Activated CD8-positive, alpha-beta memory T cell treated with anti-CD3 and anti-CD28 coated beads for 1 hour (primary cell): ENCODE measurements at places on chromosomes 1 and 21.

DNA sequence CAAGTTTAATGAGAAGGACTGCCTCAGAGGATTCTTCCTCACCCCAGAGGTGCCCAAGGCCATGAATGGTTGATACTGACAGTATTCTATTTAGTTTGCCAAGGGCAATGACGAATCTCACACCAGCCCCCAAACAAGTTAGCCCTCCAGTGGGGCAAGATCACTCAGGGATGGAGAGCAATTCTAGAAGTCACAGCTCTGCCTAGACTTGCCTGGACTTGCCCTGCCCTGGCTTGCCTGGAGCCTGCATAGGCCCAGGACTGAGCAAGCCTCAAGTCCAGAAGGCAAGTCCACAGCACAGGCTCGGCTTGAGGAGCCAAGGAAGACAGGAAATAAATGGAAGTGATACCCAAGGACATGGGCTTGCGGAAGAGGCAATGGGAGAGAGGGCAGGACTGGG, 39.5 kb upstream of the RGS16 start:
- no peak for DNase-seq

DNA sequence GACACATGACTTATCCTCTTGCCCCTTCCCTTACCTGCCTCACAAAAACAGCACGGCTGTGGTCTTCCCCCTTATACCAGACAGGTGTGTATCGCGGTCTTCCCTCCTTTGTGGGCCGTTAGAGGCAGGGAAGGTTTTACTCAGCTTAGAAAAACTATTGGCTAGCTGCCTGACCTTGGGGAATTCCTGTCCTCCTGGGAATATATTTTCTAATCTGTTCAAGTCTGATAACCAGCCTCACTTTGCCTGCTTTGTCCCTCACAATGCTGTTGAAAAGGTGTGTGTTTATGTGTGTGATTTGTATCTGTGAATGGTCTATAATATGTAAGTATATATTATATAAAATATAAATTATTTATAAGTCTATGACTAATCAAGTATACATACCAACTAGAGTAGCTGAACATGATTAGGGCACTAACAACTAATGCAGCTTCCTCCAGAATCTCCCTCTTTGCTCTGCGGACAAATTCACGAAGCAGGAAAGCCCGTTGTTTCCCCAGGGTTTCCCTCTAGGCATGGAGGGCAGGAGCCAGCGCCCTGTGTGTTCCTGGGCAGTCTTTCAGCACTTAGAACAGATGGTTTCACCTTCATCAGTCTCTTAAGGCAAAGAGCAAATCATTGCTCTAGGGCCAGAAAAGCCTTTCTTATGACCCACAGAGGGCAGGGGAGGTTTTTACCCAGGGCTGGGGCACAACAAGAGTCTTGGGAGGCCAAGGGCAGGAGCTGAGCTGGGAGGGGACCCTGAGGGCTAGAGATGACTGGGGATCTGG, 25.6 kb downstream of the SLC26A9 start:
- no peak for DNase-seq

- no peak for DNase-seq
Measured at GRCh38 chr1:232655028-232655745, 25.3 kb upstream of the SIPA1L2 start.

- DNase-seq: no peak
Measured at GRCh38 chr1:32947669-32948389, 16.8 kb downstream of the RNF19B start.

DNA sequence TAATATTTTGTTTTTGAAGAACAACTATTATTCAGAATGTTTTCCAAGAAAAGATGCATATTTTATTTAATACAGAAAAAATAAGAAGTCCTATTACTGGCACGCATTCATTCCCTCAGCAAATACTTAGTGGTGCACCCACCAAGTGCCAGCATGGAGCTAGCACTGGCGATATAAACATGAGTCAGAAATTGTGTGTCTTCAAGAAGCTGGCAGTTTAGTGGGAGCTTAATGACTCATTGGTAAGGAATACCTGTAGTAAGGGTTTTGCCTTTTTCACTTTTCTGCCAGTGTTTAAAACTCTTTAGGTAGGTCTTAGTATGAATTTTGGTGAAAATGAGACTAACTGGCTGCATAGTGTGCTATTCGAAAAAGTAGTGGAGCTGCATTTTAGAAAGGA, 6.3 kb downstream of the MAGI3 start:
- DNase-seq: no peak

GRCh38 chr1:1325288-1326074, 879 bp downstream of the CPTP start:
- DNase-seq: no peak

DNA sequence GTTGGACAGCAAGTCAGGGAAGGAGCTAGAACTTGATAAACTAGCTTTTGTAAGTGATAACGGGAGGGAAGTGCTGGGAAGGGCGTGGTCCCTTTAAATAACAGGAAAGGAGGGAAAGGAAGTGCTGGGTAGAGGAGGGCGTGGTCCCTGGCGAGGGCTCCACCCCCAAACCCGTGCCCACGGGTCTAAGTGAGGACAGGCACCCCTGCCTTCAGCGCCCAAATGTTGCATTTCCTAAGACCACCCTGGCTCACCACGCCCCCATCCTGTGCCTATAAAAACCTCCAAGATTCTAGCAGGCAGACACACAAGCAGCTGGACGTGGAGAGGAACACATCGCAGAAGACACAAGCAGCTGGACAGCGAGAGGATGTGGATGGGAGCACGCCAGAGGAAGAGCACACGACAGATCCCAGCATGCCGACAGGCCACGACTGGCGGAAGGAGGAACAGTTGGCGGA, 58.5 kb downstream of the PALMD start:
- no peak for DNase-seq

GRCh38 chr1:186950547-186950946, 121.8 kb downstream of the PLA2G4A start:
- DNase-seq: no peak

DNA sequence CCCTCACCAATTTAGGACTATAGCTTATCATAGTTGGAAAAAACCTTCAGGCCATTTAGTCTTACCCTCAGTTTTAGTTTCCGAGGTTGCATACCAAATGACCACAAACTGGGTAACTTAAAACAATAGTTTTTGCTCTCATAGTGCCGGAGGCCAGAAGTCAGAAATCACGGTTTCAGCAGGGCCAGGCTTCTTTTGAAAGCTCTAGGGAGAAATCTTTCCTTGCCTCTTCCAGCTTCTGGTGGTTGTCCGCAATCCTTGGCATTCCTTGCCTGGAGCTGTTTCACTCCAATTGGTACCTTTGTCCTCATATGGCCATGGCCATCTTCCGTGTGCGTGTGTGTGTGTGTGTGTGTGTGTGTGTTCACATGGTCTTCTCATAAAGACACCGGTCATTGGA, 12.4 kb upstream of the PLXNA2 start:
- DNase-seq: no peak

DNA sequence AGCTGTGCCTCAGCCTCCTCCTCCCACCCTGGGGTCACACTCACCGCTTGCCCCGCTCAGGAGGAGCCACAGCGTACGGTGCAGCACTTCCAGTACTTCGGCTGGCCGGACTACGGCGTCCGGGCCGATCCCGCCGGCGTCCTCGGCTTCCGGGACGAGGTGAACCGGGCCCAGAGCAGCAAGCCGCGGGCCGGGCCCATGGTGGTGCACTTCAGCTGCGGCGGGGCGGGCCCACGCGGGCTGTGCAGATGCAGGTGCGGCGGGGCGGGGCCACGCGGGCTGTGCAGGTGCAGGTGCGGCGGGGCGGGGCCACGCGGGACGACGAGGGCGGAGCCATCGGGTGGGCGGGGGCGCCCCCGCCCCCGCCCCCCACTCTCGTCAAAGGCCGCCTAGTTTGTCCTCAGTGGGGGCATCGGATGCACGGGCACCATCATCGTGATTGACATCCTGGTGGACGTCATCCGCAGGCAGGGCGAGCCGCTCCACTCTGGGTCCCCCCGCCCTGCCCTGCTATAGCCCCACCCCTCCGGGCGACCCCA, 5.5 kb downstream of the RNF223 start:
- DNase-seq: peak; percentile 28

- no peak for DNase-seq
Measured at GRCh38 chr1:50508040-50508586, 84.9 kb upstream of the DMRTA2 start.

DNA sequence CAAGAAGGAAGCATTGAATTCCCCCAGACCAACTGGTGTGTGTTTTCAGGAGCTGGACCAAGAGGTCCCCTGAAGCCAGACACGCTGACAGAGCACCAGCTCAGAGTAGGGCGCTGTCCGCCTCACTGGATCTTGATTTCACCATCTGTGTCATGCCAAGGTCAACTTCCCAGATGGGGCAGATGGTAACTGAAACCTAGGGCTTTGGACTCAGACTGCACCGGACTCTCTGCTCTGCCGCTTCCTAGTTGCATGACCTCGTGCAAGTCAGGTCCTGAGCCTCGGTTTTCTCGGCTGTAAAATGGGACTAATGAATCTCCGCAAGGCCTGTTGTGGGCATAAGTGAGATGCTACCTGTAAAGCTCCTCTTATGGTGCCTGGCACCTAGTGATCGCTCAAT, 17.9 kb upstream of the CASZ1 start:
- no peak for DNase-seq

GRCh38 chr1:41171266-41171874, 70.7 kb downstream of the SCMH1 start:
- DNase-seq: no peak

GRCh38 chr1:159944623-159945455, 574 bp downstream of the IGSF9 start:
- no peak for DNase-seq

- no peak for DNase-seq
Measured at GRCh38 chr1:219331424-219331823, 157.7 kb downstream of the LYPLAL1 start.

GRCh38 chr1:58839846-58840835, 56.3 kb upstream of the JUN start:
- no peak for DNase-seq

GRCh38 chr21:27813344-27813743, 846.5 kb upstream of the ADAMTS5 start:
- DNase-seq: no peak

DNA sequence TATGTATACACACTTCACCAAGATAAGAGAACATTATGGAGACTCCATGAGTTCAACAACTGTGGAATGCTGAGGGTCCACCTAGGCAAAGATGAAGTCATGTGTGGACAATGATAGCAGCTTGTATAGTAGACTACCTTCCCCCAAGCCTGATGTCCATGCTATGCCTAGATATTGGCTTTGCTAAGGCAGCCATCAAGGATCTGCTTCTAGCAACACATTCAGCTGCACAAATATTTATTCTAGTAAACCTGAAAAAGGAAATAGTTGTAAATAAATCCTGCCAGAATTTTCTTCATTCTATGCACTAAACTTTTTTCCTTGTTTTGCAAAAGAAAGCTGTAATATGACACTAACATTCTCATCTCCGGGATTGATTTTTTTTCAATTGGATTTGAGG, 7.0 kb upstream of the LPAR3 start:
- DNase-seq: no peak

DNA sequence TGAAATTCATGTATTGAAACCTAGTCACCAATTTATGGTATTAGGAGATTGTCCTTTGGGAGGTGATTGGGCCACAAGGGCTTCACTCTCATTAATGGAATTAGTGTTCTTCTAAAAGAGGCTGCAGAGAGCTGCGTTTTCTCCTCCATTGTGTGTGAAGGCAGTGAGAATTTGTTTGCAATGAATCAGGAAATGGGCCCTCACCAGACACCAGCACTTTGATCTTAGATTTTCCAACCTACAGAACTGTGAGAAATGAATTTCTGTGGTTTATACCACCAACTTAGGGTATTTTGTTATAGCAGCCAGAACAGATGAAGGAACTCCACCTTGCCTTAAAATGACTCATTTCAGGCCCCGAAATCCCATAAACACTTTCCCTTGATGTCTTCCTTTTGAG, 544.2 kb downstream of the RWDD3 start:
- no peak for DNase-seq

DNA sequence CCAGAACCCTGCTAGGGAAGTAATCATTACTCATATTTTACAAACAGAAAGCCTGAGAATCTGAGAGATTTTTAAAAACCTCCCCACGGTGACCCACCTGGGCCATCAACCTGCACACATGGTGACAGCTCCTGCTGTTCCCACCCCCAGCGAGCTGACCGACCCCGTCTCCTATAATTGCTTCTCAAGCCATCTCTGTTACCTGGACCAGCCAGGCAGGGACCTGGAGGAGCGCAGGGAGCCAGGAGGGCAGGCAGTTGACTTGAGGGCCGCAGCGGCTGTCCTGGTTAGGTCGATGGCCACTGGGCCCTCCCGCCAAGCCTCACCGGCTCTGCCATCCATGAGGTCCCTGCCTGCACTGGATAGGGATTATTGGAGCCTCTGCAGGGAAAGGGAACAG, 7.7 kb downstream of the TFF2 start:
- no peak for DNase-seq

DNA sequence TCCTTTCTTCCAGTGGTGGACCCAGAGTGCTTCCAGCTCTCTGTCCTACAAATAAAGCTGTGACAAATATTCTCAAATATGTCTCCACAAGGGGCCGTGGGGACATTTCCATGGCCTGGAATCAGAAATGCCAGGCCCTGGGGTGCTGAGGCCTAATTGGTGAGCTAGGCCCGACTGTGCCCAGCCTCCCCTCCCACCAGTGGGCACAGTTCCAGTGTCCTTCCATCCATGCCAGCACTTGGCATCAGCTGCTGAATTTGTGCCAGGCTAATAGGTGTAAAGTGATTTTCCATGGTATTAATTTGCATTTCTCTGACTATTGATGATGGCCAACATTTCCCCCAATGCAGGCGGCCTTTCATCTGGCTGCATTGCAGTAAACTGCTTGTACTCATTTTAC, 48.5 kb upstream of the B3GALT5 start:
- no peak for DNase-seq

- DNase-seq: no peak
Measured at GRCh38 chr1:7187112-7187493, 401.8 kb downstream of the CAMTA1 start.

DNA sequence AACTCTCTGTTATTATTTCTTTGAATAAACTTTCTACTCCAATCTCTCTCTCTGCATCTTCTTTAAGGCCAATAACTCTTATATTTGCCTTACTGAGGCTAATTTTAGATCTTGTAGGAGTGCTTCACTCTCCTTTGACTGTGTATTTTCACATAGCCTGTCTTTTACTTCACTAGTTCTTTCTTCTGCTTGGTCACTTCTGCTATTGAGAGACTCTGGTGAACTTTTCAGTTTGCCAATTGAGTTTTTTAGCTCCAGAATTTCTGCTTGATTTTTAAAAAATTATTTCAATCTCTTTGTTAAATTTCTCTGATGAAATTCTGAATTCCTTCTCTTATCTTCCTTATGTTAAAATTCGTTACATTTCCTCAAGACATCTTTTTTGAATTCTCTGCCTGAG, 18.2 kb downstream of the GPR88 start:
- no peak for DNase-seq

GRCh38 chr1:81619156-81619555, 181.6 kb upstream of the ADGRL2 start:
- DNase-seq: no peak

GRCh38 chr1:199018471-199019135, 379.8 kb downstream of the PTPRC start:
- no peak for DNase-seq

GRCh38 chr1:109096120-109096519, 5.6 kb downstream of the TMEM167B start:
- no peak for DNase-seq

GRCh38 chr1:248812736-248813425, 12.8 kb downstream of the SH3BP5L start:
- no peak for DNase-seq

- no peak for DNase-seq
Measured at GRCh38 chr1:60589046-60589748, 493.2 kb upstream of the NFIA start.

GRCh38 chr1:214551436-214552173, at the start of gene PTPN14:
Gene PTPN14 (minus strand): TSS chr1:214551602. CDS start chr1:214464803, 86,799 bp downstream.
- DNase-seq: no peak

GRCh38 chr1:228405979-228406228, 731 bp downstream of the TRIM11 start:
- no peak for DNase-seq
